ENCODE measurements at places on chromosomes 12 and 14. TPM values are rescaled to one million over a fixed set of nuclear protein-coding genes. Genes with fewer than 3 reads are reported as not detected.

DNA sequence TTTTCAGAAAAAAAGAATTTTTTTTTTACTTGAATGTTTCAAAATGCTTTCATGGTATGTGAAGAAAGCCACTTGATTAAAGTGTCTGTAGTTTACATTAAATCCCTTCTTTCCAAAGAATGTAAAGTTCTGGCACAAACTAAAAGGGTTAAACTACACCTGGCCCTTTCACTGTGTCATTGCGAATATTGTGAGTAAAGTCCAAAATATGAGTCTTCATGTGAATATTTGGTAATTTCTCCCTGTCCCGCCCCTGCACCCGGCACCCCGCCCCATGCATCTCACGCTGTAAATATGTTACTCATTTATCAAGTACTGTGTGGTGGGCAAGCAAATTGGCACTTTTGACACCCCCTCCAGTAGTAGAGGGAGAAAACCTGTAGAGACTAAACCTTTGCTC, 274.7 kb downstream of the TTC6 start:
- no peak overlapping the region for H3K4me3 ChIP-seq
- H3K4me1 ChIP-seq: no peaks in the 10 kb centered on the region
- no peak overlapping the region for H3K27ac ChIP-seq
- no peaks in the 10 kb centered on the region for H3K36me3 ChIP-seq
- H3K27me3 ChIP-seq: no peaks in the 10 kb centered on the region

- H3K4me1 ChIP-seq: peaks cover 41% of the 10 kb centered on the region
- no peaks in the 10 kb centered on the region for H3K27me3 ChIP-seq
- H3K4me3 ChIP-seq: peak overlapping the region; percentile 95
These were observed 598 bp downstream of the HIF1A start for GRCh38 chr14:61695695-61696527.

GRCh38 chr12:75722714-75723200, 211.3 kb upstream of the KRR1 start:
- no peak for DNase-seq
- H3K4me3 ChIP-seq: no peak overlapping the region
- no peaks in the 10 kb centered on the region for H3K36me3 ChIP-seq
- peaks cover 40% of the 10 kb centered on the region for H3K4me1 ChIP-seq
- peak overlapping the region; percentile 70 for H3K27ac ChIP-seq

- peaks cover 71% of the 10 kb centered on the region for H3K36me3 ChIP-seq
- H3K4me1 ChIP-seq: no peaks in the 10 kb centered on the region
- no peaks in the 10 kb centered on the region for H3K27me3 ChIP-seq
- H3K4me3 ChIP-seq: no peak overlapping the region
These were observed 59.1 kb downstream of the EXOC5 start for GRCh38 chr14:57209561-57209960.

DNA sequence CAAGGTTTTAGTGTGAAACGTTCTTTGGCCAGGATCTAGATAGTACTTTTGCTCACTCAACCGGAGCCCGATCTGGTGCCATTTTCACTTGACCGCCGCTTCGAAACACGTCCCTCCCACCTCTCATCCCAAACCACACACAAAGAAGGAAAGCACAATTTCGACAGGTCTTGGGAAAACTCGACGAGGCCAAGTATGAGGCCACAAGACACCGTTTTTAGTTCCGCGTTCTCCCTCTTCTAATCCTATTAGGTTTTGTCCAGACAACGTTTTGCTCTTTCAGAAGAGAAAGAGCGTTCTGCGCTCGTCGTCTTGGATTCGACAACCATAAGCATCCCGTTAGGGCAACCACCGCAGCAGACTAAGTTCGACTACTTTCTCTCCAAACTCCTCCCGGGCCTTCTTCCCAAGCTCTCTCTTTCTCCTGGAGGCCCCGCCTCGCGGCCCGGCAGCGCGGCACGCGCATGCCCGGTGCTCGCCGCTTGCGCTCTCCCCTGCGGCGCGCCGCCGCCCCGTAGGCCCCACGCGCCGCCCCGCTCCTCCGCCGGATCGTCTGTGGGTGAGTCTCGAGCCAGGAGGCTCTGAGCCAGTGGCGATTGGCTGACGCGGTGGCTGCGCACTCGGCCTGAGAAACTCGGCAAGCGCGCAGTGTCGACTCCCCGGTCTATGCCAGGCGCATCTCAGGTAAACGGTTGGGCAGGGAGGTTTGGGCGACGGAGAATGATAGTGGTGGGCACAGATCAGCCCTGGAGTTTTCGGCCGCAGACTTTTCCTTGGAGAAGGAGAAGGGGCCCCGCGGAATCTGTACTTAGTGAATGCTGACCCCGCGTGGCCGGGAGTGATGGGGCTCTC, at the start of gene MIPOL1:
Gene MIPOL1, plus strand, starts transcription at position 517 of the 852 bp plus-strand sequence. CDS start 49,952 bp downstream, outside the sequence.
- H3K27me3 ChIP-seq: no peaks in the 10 kb centered on the region
- peak; percentile 88 for DNase-seq
- H3K27ac ChIP-seq: peak within 1 kb of the TSS; percentile 86
- H3K36me3 ChIP-seq: no peaks in the 10 kb centered on the region

Gene FAR2
- total RNA-seq: 23.7 TPM

Gene SP1
- 91.1 TPM for total RNA-seq

Gene ASPG
- total RNA-seq: 4.6 TPM
